ENCODE measurements at places on chromosomes 3 and 15. TPM values are rescaled to one million over a fixed set of nuclear protein-coding genes. Genes with fewer than 3 reads are reported as not detected.

DNA sequence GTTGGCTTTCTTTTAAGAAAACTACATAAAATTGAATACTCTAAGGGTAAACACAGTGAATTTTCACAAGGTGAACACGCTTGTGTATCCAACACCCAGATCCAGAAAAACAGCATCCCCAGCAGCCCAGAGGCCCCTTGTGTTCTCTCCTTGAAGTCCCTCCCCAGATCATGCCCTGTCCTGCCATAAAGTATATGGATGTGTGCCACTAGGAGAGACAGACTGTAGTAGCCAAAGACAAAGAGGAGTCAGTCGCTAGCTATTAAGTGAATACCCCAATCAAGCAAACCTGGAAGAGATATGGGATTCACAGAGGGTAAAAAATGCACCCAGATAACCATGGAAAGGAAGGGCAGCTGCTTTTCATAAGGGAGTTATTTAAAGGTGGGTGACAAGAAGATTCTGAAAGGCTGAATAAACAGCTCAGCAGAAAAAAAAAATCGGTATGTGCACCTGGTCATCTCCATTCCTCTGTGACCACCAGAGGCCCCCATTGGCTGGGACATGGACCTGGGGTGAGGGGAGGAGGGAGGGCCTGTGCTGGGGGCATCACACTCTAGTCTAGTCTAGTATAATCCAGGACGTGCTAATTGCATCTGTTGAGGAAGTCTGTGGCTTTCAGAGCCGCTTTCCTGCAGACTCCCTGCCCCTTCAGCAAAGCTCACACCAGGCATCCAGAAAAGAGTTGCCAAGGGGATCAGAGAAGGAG, 167.3 kb upstream of the NDN start:
- DNase-seq, result no peak

DNA sequence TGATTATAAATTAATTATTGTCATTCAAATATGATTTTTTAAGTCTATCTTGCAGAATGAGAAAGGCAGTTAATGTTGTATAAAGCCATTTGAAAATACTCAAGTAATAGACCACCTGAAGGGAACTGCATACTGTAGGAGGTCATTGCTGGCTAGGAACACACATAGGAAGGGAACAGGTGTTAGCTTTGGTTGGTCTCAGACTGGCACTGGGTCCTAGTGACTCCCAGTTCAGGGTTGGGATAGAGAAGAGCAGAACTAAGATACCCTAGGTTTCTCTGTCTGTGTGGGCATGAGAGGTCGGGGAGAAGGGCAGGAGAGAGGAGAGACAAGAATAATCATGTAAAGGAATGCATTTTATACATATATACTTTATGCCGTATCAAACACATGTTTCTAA, 559.0 kb upstream of the GOLIM4 start:
- no peak for DNase-seq

- no peak for DNase-seq
Measured at GRCh38 chr15:80489030-80489594, 84.9 kb downstream of the ARNT2 start.

- no peak for DNase-seq
Measured at GRCh38 chr15:61684749-61685467, 375.3 kb downstream of the VPS13C start.

DNA sequence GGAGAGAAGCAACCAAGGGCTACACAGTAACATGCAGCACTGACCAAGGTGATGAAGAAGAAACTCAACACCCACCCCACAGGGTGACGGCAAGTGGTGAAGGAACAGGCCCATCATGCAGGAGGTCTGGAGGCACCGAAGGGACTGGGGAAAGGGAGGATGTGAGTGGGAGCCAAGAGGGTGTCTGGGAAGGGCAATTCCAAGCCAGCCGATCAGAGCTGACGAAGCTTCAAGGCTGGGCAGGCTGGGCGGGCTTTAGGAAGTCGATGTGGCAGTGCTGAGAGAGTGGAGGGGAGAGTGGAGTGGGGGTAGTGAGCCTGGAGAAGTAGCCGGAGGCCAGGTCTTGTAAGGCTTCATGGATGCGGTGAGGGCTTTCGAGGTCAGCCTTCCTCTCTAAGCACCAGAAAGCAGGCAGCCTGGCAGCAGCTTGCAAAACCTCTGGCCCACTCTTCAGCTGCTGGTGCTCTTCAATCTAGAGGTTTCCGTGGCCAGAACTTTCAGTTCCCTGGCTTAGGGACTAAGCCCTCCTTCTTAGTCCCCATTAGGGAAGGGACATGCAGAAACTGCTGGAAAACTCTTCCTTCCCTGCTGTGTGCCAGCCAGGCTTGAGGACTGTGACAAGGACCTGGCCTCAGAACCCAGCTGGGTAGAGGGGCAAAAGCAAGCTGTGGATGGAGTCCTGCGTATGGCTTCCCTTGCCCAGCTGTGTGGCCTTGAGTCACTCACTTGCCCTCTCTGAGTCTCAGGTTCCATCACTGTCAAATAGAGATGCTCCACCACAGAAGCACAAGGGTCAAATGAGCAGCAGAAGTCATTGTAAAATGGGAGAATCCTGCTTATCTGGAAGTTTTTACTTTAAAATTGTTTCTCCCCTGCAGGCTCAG, 72.1 kb downstream of the TLE3 start:
- no peak for DNase-seq

DNA sequence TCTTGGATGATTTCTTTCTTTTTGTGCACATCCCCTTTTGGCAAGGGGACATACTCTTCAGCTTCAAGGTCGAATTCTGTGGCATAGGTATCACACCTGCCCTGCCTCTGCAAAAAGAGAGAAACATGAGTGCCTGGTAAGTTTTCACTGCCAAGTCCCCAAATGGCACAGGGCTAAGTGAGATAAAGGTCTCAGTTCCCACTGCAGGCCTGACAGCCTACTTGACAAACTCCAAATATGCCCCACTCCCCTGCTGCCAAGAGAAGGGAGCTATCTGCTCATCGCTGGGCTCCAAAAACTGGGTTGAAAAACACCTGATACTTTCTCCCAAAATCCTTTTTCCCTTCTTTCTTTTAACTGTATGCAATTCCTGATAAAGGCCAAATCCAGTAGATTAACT, 23.0 kb downstream of the RUVBL1 start:
- DNase-seq, result no peak

DNA sequence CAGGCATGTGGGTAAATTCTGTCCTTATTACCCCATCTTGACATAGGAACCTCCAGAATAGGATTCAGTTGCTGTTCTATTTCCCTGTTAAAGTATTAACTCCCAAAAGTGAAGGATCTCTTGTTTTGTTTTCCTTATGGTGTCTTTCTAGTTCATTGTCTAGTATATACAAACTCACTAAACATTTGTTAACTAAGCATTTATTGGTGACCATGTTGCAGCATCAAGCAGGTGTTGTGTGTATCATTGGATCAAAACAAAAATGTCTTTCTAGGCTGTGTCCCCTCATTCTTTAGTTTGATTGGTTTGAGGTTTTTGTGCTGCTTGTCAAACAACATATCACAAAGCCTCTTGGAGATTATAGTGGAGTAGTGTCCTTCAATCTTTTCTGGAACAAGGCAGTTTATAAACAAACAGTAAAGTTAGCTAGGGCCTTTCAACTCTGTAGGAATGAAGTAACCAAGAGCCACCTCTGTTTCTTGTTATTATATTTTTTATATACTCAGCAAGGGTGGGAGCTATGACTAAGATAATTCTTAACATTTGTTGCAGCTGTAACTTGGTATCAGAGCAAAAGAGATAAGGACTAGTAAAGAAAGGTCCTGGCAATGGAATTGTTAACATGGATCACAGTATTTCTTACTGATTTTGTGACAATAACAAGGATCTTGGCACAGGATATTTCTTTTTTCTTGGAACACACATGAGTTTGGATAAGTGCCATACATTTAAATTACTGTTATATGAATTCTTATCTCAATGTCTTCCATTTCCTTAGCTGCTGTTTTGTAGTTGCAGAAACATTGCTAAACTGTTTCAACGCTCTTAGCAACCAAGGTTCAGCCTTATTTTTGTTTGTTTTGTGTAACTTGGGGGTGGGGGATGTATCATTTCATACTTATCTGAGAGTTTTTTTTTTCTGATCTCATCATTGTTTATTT, 49.3 kb downstream of the TMOD3 start:
- no peak for DNase-seq

- DNase-seq, result peak; percentile 94
Measured at GRCh38 chr3:154120961-154121700, at the start of gene ARHGEF26. Gene ARHGEF26, plus strand, starts transcription at chr3:154121390. Its CDS starts 603 bp downstream, at chr3:154121993.

Gene DUOXA2
- total RNA-seq, result 1.2 TPM

Gene KCNH8
- total RNA-seq, result 1.3 TPM
